Activated T-helper 1 cell treated with anti-CD3 and anti-CD28 coated beads, Interleukin-12 subunit alpha, Interleukin-12 subunit beta, Interleukin-2, Interleukin-4 antibody, amounts not matched to agents 30 ng/mL and 10 ng/mL and 1 ng/mL, durations not matched to agents 14 hours and 24 hours and 36 hours (primary cell): ENCODE measurements at places on chromosomes 6 and 20.

DNA sequence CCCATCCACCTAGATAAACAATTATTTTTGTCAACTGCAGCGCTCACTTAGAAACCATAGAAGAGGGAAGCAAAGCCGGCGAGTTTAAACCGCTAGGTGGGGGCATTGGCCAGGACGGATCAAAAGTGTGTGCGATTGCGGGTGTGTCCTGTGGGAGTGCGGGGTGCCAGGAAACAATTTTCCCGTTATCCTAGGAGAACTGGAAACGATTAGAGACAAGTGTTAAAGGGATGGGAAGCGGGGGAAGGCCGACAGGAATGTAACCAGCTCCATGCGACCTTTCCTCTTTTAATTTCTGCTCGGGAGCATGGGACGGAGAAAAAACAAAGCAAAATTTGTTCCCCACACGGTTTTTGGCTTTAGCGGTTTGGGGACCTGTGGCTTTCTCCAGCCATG, 2.8 kb upstream of the HTR1B start:
- peak overlapping the region; percentile 86 for H3K4me3 ChIP-seq
- peaks cover 14% of the 10 kb centered on the region for H3K4me1 ChIP-seq
- H3K27ac ChIP-seq, result peak overlapping the region; percentile 13
- H3K36me3 ChIP-seq, result peaks cover 3% of the 10 kb centered on the region
- H3K27me3 ChIP-seq, result peaks cover 44% of the 10 kb centered on the region

DNA sequence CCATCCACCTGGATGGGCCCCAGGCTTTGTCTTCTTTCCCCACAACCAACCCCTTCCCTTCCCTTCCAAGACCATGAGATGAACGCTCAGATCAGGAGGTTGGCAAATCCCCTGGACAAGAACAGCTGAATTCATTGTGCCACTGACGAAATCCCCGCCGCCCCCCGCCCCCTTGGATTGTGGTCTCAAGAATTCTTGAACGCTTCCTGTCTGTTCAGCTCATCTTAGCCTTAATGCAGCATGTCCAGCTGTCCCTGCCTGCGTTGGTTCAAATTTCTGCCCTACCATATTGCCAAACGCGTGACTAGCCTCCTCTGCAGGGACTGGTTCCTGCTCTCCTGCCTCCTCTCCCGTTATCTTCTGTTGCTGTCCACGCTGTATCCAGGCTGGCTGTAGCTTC, 133.2 kb downstream of the CDH4 start:
- H3K4me3 ChIP-seq, result no peak overlapping the region
- no peak for DNase-seq
- H3K27ac ChIP-seq, result no peak overlapping the region
- H3K4me1 ChIP-seq, result no peaks in the 10 kb centered on the region
- H3K27me3 ChIP-seq, result no peaks in the 10 kb centered on the region

- peaks cover 16% of the 10 kb centered on the region for H3K4me1 ChIP-seq
- no peak overlapping the region for H3K27ac ChIP-seq
- peaks cover 21% of the 10 kb centered on the region for H3K27me3 ChIP-seq
- no peak for DNase-seq
- H3K36me3 ChIP-seq, result no peaks in the 10 kb centered on the region
Observed at GRCh38 chr6:100475554-100476320, 11.0 kb upstream of the SIM1 start.

GRCh38 chr6:20652299-20653084, 118.2 kb downstream of the CDKAL1 start:
- H3K4me3 ChIP-seq, result no peak overlapping the region
- no peak for DNase-seq
- H3K27me3 ChIP-seq, result no peaks in the 10 kb centered on the region
- H3K27ac ChIP-seq, result no peak overlapping the region
- peaks cover 17% of the 10 kb centered on the region for H3K4me1 ChIP-seq

GRCh38 chr6:152750694-152751093, at the start of gene VIP:
TSS of gene VIP (plus strand) at chr6:152750797. CDS start at chr6:152752178, 1,381 bp downstream.
- no peak within 1 kb of the TSS for H3K27ac ChIP-seq
- DNase-seq, result no peak
- H3K4me1 ChIP-seq, result no peaks in the 10 kb centered on the region
- no peak within 1 kb of the TSS for H3K4me3 ChIP-seq

- H3K4me3 ChIP-seq, result no peak overlapping the region
- no peak overlapping the region for H3K27ac ChIP-seq
Observed at GRCh38 chr6:113425977-113426660, 431.0 kb upstream of the MARCKS start.

DNA sequence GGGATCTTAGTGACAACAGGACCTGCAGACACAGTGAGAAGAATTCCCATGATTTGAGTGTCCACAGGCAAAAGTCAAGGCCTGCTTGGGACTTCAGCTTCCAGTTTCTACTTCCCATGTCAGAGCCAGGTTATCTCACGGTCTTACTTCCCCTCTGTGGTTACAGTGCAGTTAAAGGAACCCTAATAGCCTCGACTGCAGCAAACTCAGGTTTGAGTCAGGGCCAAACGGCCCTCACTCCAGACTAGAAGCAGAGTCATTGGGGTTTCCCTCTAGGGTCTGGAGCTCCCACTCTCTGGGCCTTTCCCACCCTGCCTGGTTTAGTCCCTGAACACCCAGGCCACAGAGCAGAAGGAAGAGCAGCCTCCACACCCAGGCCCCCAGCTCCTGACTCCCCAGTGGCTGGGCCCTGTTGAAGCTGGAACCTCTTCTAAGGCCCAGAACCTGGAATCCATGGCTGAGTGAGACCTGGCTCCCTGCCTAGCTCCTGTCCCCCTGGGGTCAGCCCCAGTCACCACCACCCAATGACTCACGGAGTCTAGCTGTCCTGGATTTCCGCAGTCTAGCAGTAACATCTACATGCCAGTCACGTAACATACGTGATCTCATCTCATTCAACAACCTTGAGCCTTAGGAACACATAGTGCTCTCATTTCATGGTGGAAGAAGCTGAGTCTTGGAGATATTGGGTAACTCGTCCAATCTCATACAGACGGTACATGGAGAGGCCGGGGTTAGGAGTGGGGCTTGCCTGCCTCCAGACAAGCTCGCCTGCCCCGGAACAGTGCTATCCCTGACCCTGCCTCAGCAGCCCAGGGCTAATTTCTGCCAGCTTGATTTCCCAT, 9.2 kb upstream of the GHRH start:
- peaks cover 5% of the 10 kb centered on the region for H3K4me1 ChIP-seq
- H3K27me3 ChIP-seq, result no peaks in the 10 kb centered on the region
- no peak overlapping the region for H3K4me3 ChIP-seq
- H3K36me3 ChIP-seq, result no peaks in the 10 kb centered on the region

DNA sequence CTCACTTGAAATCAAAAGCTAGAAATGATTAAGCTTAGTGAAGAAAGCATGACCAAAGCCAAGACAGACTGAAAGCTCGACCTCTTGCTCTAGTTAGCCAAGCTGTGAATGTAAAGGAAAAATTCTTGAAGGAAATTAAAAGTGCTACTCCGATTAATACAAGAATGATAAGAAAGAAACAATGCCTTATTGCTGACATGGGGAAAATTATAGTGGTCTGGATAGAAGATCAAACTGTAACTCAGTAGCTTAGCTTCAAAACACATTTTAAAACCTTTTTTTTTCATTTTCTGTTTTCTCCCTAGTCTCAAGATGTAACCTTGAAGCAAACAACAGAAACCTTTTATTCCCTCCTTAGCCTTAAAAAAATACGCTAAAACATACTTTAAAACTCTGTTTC, 11.4 kb upstream of the GJE1 start:
- H3K36me3 ChIP-seq, result no peaks in the 10 kb centered on the region
- no peaks in the 10 kb centered on the region for H3K4me1 ChIP-seq
- no peaks in the 10 kb centered on the region for H3K27me3 ChIP-seq
- H3K4me3 ChIP-seq, result no peak overlapping the region

DNA sequence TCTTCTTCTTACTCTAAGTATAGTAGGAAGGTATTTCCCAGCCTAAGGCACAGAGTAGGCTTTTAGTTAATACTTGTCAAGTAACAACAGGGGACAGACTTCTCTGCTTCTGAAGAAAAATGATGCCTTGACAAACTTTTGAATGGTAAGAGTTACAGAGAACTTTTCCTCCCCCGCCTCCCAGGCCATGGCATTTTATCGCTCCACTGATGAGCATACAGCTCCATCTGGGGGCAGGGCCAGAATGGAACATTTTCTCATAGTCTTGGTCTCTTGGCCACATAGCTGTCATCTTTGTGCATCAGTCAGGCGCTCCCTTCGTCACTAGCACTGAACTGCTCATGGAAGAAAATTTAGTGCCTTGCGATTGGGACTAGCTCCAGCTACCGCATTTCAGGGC, 1066.8 kb upstream of the CITED2 start:
- H3K4me3 ChIP-seq, result no peak overlapping the region
- no peak overlapping the region for H3K27ac ChIP-seq
- H3K36me3 ChIP-seq, result no peaks in the 10 kb centered on the region

DNA sequence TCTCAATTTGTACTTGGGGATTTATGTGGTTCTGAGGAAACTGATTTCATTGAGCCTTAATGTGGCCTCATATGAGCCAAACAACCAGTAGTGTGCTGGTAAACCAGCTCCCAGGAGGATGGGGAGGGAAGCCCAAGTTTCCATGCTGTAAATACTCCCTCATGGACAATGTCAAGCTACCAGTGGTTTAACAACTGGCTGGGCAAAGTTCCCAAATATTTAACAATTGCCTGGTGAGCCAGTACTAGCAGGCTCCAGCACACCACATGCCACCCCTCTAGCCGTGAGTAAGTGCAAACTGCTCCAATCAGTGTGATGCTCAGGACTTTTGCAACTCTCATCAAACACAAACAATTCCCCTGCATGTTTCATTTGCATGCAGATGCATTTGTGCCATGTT, 19.2 kb upstream of the CDKN1A start:
- no peak for DNase-seq
- H3K4me3 ChIP-seq, result no peak overlapping the region
- H3K36me3 ChIP-seq, result no peaks in the 10 kb centered on the region
- no peak overlapping the region for H3K27ac ChIP-seq
- peaks cover 11% of the 10 kb centered on the region for H3K4me1 ChIP-seq
- peaks cover 46% of the 10 kb centered on the region for H3K27me3 ChIP-seq

- no peak overlapping the region for H3K4me3 ChIP-seq
- no peak overlapping the region for H3K27ac ChIP-seq
- H3K4me1 ChIP-seq, result no peaks in the 10 kb centered on the region
- DNase-seq, result no peak
- peaks cover 8% of the 10 kb centered on the region for H3K27me3 ChIP-seq
- H3K36me3 ChIP-seq, result no peaks in the 10 kb centered on the region
Observed at GRCh38 chr20:37475252-37475651, 45.8 kb upstream of the NNAT start.

DNA sequence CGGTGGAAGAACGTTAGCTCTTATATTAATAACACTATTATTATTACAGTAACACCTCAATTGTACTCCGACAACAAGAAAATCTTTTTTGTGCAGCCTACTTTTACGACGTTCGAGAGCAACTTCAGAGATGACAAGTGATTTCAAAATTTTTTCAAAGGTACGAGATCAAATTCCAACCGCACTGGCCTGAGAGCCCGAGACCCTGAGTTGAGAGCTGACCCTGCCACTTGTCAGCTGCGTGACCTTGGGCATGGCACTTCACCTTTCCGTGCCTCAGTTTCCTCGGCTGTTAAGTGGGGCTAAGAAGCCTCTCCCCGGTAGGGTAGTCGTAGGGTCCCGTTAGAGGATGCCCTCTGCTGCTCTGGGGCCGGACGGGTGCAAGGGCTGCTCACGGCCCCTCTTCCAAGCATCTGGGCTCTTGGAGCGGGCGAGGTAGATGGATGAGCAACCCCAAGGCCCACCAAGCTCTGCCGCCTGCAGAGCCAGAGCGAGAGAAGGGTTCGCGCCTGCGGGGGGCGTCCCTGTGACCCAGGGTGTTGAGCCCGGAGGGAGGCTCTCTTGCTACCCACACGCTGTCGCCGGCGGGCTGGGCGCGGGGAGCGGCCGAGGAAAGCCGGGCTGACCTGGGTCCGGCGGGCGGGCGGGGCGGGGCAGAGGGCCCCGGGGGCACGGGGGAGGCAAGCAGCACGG, 510 bp downstream of the NDRG3 start:
- H3K4me1 ChIP-seq, result peaks cover 27% of the 10 kb centered on the region
- DNase-seq, result no peak
- peaks cover 6% of the 10 kb centered on the region for H3K27me3 ChIP-seq
- H3K36me3 ChIP-seq, result peaks cover 2% of the 10 kb centered on the region

DNA sequence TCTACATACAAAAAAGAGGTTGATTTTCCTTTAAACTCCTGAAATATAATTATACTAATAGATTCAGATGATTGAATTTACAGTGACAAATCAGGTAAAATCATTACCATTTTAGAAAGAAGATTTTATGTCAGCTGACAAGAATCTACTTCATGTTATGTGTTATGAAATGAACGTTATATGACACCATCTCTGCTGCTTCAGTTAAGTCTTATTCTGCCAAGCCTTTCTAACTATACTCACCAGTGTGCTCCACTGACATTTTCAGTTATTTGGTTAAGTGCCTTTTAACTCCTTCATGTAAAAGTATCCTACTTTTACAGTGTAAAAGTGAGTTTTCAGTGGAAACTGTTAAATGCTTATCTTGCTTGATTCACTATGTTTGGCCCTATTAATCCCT, 80.4 kb downstream of the RWDD2A start:
- no peak for DNase-seq
- peaks cover 2% of the 10 kb centered on the region for H3K27me3 ChIP-seq
- H3K4me3 ChIP-seq, result no peak overlapping the region
- H3K4me1 ChIP-seq, result no peaks in the 10 kb centered on the region
- no peak overlapping the region for H3K27ac ChIP-seq

- no peak overlapping the region for H3K4me3 ChIP-seq
- H3K36me3 ChIP-seq, result no peaks in the 10 kb centered on the region
- no peaks in the 10 kb centered on the region for H3K27me3 ChIP-seq
- H3K27ac ChIP-seq, result no peak overlapping the region
- H3K4me1 ChIP-seq, result no peaks in the 10 kb centered on the region
Observed at GRCh38 chr6:163841326-163841725, 426.8 kb downstream of the QKI start.

GRCh38 chr6:34511214-34511914, 44.8 kb downstream of the SPDEF start:
- no peak overlapping the region for H3K27ac ChIP-seq
- no peak for DNase-seq
- no peak overlapping the region for H3K4me3 ChIP-seq
- no peaks in the 10 kb centered on the region for H3K4me1 ChIP-seq
- peaks cover 17% of the 10 kb centered on the region for H3K27me3 ChIP-seq

- DNase-seq, result no peak
- H3K27me3 ChIP-seq, result peaks cover 2% of the 10 kb centered on the region
Observed at GRCh38 chr6:19325335-19325789, 511.8 kb upstream of the ID4 start.

DNA sequence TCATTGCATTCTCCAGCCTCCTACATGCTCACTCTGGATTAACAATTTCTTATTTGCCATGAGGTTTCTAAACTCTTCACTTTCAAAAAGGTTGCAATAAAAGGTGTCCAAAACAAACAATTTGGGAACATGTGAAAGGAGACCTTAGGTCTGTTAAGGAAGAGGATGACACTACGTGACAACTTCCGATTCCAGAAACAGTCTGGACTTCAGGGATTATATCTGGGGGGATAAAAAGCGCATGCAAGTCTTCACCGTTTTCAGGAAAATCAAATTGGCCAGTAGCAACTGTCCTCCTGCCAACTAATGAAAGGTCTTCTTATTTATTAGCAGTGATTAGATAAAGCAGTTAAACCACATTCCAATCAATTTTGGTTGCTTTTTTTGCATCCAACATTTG, 1.8 kb downstream of the ZDHHC14 start:
- H3K4me1 ChIP-seq, result peaks cover 37% of the 10 kb centered on the region
- peak overlapping the region; percentile 76 for H3K27ac ChIP-seq
- H3K27me3 ChIP-seq, result no peaks in the 10 kb centered on the region
- no peak for DNase-seq

GRCh38 chr6:63897952-63898351, 262.4 kb downstream of the PHF3 start:
- DNase-seq, result no peak
- no peak overlapping the region for H3K4me3 ChIP-seq
- H3K27ac ChIP-seq, result no peak overlapping the region
- no peaks in the 10 kb centered on the region for H3K27me3 ChIP-seq
- no peaks in the 10 kb centered on the region for H3K4me1 ChIP-seq
